ENCODE measurements at places on chromosomes 16 and 17. TPM values are rescaled to one million over a fixed set of nuclear protein-coding genes. Genes with fewer than 3 reads are reported as not detected.

DNA sequence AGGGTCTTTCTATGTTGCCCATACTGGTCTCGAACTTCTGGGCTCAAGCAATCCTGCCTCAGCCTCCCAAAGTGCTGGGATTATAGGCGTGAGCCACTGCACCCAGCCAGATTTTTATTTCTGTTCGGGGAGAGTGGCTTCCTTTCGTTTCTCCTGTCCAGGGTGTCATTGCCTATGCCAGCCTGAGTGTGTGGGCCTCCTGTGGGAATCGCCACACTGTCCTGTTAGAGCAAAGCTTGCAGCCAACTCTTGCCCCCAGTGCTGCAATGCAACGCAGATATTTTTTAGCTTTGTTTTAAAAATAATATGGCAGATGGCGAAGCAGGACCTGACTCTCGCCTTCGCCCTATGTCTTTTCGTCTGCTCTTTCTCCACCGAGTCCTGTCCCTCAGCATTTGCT is 395.0 kb downstream of the SNX29 start:
- H3K4me1 ChIP-seq: no peaks in the 10 kb centered on the region
- H3K4me3 ChIP-seq: no peak overlapping the region

GRCh38 chr17:81322271-81323082 is 27.4 kb upstream of the SLC38A10 start:
- no peak overlapping the region for H3K27ac ChIP-seq
- no peaks in the 10 kb centered on the region for H3K4me1 ChIP-seq
- DNase-seq: no peak
- no peaks in the 10 kb centered on the region for H3K27me3 ChIP-seq
- H3K4me3 ChIP-seq: no peak overlapping the region

GRCh38 chr16:72400257-72401083 is 228.5 kb upstream of the PMFBP1 start:
- H3K4me1 ChIP-seq: no peaks in the 10 kb centered on the region
- H3K27ac ChIP-seq: no peak overlapping the region
- no peak overlapping the region for H3K4me3 ChIP-seq
- H3K27me3 ChIP-seq: no peaks in the 10 kb centered on the region
- no peaks in the 10 kb centered on the region for H3K36me3 ChIP-seq

GRCh38 chr16:60064026-60064425 is 1329.9 kb upstream of the GOT2 start:
- no peak overlapping the region for H3K27ac ChIP-seq
- DNase-seq: no peak
- no peaks in the 10 kb centered on the region for H3K4me1 ChIP-seq

The ITGAX gene
- total RNA-seq: 6.3 TPM

The CRHR1 gene
- not detected for total RNA-seq

The SCGB1C2 gene
- total RNA-seq: not detected
